GM03348 (cell line): ENCODE measurements at places on chromosomes 1 and 21.

DNA sequence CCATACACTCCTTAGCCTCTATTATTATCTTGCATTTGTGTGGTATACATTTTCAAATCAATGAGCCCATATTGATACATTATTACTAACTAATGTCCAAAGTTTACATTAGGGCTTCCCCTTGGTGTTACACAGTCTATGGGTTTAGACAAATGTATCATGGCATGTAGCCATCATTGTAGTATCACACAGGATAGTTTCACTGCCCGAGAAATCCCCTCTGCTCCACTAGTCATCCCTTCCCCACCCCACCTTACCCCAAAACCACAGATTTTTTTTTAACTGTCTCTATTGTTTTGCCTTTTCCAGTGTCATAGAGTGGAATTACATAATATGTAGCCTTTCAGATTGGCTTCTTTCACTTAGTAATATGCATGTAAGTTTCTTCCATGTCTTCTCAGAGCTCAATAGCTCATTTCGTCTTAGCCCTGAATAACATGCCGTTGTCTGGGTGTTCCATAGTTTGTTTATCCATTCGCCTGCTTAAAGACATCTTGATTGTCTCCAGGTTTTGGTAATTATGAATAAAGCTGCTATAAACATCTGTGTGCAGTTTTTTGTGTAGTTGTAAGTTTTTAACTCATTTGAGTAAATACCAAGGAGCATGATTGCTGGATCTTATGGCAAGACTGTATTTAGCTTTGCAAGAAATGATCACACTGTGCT lies 86.4 kb upstream of the LYST start:
- DNase-seq = no peak

- peak; percentile 3 for DNase-seq
These were observed 94.1 kb downstream of the CLDN17 start for GRCh38 chr21:30072496-30072895.

- peak; percentile 75 for DNase-seq
These were observed 80.9 kb upstream of the BACH1 start for GRCh38 chr21:29217818-29218291.

- no peak for DNase-seq
These were observed 24.0 kb downstream of the PTPRC start for GRCh38 chr1:198662821-198663220.

- DNase-seq = no peak
These were observed 224.1 kb downstream of the COL11A1 start for GRCh38 chr1:102884238-102884637.

GRCh38 chr1:19619697-19620384 lies 24.3 kb upstream of the NBL1 start:
- no peak for DNase-seq
